ENCODE measurements at places on chromosomes 11 and 22.

DNA sequence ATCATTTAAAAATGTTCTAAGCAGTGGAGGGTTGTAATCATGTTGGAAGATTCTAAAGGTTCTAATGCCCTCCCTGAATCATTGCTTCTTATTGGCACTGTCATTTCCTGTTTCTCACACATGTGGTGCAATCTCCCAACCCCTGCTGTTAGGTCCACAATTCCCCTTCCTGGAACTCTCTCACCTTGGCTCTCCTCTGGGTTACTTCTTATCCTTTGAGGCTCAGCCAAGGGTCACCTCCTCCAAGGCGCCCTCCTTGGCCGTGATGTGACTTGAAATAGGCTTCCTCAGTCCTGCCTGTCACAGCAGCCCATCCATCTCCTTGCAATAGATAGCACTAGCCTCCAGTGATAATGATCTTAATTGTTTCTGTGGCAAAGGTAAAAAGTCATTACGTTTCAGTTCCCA, 149.8 kb downstream of the TTC17 start:
- DNase-seq: no peak

DNA sequence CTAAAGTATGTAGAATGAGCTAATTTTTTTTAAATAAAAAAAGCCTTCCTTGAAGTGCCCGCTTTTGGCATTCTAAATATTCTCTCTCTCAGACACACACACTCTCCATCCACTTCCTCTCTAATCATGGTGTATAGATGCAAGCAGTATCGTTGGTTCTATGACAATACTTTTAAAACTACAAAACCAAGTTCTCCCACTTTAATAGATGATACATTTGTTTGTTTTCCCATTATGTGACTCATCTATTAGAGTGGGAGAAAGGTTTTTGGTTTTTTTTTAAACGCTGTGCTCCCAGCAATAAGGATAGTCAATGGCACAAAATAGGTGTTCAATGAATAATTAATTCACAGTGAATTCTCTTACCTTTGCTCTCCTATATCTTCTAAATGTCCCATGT, 44.6 kb downstream of the FZD4 start:
- no peak for DNase-seq

DNA sequence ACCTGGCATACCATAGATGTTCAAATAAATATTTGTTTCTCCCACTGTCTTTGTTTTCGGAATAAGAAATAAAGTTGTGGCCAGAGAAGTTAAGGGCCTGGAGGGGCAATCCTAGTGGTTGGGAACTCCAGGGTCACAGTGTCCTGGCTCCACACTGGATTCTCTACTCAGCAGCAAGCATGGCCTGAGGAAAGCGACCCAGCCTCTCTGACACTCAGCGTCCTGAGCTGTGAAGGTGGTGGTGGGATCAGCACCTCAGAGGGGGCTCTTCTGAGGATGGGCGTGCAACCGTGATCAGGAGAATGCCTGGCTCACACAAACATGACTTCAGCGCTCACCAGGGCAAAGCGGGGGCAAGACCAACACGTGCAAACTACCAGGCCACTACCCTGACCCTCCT, 59.9 kb downstream of the LARGE1 start:
- DNase-seq: no peak

DNA sequence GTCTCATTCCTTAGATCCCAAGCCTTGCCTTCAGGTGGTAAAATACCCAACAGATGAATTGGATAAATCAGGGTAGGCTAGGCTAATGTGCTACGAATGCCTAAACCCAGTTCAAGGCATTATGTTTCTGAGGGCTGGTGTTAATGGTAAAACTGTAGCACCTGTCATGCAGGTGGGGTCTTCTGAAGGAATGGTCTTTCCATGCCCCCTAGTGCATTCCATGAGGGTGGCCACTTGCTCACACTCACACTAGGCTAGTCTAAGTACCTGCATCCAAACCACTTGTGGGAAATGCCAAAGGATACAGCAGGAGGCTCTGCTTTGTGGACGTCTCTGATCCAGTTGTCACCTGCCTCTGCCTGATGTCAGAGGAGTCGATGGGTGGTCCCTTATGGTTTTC, 24.2 kb upstream of the UCP3 start:
- no peak for DNase-seq

GRCh38 chr11:132058211-132058772, 687.9 kb downstream of the NTM start:
- DNase-seq: no peak

DNA sequence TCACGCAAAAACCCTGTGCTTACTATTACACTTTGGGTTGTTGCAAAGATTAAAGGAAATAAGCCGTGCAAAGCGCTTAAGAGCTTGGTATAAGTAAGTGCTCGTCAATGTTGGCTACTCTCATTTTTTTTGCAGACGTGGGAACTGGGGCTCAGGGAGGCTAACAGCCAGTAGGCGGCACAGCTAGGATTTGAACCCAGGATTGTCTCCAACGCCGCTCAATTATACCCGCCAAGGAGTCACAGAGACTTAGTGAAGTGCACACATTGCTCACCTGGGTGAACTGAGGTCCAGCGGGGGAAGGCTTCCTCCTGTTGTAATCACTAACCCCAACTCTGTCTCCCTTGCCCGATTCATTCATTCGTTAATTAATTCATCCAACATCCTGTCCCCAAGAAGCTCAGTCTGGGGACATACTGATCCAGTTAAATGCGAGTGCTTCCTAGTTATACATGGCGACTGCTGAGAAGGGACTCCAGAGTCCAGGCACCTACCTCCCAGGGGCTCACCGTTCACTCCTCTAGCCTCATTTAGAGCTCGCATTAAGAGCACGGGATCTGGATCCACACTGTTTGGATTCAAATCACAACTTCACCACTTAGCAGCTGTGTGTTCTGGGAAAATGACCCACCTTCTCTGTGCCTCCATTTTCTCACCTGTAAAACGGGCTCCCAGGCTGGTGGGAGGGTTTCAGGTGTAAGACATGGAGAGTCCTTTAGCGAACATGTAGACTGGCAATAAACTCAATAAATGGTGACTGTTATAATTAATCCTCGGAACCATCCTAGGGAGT, 838 bp upstream of the MTFP1 start:
- DNase-seq: peak; percentile 33

DNA sequence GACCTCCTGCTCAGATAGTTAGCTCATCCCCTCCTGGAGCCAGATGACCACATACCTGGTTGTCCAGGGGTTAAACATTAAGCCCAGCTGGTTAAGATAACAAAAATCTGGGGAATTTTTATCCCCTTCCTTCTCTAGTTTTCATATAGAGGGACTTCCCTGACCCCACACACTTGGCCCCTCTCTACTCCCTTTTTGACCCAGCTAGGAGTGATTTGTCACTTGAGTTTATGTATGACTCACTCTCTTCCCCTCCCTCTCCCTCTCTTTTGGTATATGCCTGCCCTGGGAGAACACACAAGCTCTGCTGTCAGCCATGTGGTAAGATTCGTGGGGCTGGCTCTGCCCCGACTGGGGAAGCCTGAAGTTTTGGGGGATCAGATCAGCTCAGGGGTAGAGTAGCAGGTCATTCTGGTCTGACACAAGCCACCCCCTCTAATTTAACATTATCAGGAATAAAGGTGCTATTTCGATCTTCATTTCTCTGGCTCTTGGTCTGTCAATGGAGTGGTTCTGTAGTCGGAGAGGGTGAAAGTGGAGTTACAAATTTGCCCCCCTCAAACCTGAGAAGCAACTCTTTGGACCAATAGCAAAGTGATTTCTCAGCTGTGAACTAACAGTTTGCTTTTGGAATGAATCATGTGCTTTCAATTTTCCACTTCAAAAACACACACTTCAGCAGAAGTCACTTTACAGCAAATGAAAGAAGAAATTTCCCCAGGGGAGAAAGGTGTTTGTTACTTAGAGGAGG, 415.3 kb upstream of the CADM1 start:
- no peak for DNase-seq

GRCh38 chr11:83600661-83601060, 314.5 kb upstream of the CCDC90B start:
- DNase-seq: no peak

DNA sequence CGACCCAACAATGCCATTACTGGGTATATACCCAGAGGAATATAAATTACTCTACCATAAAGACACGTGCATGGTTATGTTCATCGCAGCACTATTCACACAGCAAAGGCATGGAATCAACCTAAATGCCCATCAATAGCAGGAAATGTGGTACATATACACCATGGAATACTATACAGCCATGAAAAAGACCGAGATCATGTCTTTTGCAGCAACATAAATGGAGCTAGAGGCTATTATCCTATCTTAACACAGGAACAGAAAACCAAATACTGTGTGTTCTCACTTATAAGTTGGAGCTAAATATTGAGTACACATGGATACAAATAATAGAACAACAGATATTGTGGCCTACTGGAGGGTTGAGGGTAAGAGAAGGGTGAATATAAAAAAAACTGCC, 3.5 kb downstream of the OR2D2 start:
- no peak for DNase-seq

DNA sequence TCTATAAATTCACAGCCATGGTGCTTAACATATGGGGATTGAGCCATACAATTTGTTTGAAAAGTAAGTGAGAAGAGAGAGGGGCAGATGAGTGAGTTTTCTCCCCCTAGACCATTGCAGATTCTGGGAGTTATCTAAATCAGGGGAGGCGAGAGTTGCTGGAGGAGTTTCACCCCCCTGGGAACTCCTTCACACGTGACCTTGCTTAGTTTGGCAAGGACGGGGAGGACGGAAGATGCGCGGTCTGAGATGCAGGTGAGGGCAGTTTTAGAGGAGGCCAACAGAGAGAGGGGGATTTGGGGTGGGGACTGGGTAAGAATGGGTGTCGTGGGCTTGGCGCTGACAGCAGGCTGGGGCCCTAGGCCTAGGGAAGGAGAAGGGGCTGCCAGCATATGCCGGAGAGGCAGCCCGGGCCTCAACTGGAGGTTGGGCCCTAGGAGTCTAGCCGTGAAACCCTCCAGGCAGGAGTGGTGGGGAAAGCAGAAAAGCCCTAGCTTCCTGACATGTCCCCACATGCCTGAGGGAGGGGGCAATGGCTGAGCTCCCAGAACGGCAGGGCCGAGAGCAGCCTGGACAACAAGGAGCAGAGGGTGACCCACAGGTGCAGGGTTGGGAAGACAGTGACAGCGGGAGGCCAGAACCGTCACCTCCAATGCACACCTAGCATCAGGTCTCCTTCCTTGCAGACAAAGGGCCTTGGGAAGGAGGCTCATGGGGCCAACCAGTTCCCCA, 63.9 kb downstream of the ELFN2 start:
- DNase-seq: no peak

DNA sequence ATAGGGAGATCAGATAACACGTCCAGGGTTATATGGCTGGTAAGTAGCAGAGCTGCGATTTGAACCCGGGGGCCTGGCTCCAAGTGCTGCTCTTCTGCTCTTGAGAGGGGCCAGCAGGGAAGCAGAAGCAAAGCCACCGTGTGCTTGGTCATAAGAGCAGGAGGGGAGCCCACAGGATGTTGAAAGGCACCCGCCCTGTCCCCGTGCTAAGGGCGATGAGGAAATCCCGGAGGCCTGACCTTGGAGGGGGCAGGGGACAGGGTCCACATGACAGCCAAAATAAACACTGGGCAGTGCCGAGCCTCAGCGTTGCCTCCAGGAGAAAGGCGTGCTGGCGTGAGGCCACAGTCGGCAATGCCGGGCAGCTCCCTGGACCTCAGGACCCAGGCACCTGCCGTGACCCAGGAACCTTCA, 28.8 kb downstream of the TOM1 start:
- no peak for DNase-seq

GRCh38 chr22:23079240-23079768, 9.0 kb downstream of the GNAZ start:
- no peak for DNase-seq

DNA sequence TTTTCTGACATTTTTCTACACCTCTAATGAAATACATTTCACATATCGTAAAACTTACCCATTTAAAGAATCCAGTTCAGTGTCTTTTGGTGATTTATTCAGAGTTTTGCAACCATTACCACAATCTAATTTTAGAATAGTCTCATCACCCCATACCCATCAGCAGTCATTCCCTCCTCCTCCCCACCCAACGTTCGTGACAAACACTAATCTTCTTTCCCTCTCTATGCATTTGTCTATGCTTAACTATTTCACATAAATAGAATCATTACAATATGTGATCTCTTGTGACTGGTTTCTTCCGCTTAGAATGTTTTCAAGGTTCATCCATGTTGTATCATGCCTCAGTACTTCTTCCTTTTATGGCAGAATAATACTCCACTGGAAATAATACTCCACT, 9.5 kb downstream of the TTC28 start:
- no peak for DNase-seq

- no peak for DNase-seq
Measured at GRCh38 chr11:65060913-65061408, 2.6 kb upstream of the NAALADL1 start.

DNA sequence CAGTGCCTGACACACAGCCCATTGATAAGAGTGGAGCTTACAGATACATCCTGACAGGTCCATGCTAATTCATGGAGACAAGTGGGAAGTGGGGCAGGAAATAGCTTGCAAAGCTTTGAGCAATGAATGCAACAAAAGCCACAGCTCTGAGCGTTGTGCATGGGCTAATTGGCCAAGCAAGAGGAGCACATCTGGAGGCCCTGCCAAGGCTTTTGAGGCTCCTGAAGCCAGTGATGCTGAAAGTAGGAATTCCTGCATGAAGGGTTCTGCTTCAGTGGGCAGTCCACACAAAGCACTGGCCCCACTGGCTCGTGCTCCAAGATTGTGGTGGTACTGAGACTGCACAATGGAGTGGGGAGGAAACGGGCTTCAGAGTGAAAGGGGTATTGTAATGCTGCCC, 103.8 kb upstream of the CSNK2A3 start:
- DNase-seq: no peak

DNA sequence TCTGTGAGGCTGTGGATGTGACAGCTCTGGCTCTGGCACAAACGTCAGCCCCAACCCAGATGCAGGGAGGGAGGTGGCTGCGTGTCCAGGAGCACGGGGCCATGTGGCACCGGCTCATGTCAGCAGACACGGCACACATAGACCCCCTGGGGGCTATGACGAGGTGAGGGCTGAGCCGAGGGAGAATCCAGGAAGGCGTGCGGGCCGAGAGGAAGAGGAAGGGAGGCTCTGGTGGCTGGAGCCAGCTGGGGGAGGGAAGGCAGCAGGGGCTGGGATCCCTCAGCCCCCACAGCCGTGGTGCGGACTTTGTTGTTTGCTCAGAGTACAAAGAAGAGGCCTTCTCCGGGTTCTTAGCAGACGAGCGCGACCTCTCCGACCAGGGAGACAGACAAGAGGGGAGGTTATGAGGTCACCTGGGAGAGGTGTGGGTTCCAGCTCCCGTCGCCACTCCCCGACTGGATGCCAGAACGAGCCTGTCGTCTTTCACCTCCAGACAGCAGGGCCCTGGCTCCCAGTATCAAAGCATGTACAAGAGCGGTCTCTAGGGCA, 46.1 kb downstream of the CDKN1C start:
- DNase-seq: no peak

- peak; percentile 50 for DNase-seq
Measured at GRCh38 chr11:73335204-73335923, 27.3 kb downstream of the ARHGEF17 start.

Measured in SHP77 (cell line).